NCI-H1417 (cell line): ENCODE measurements at places on chromosomes 1 and 21.
A peak's percentile ranks its signal among the peaks of the same experiment; 100 is the strongest.

- DNase-seq: no peak
Measured at GRCh38 chr1:237309595-237310118, 267.7 kb downstream of the RYR2 start.

- DNase-seq: peak; percentile 47
Measured at GRCh38 chr1:248622570-248623001, 12.3 kb downstream of the OR2T11 start.

GRCh38 chr1:17802164-17802563 is 47.0 kb downstream of the ACTL8 start:
- DNase-seq: no peak

GRCh38 chr1:41582851-41583657 is 98.6 kb upstream of the EDN2 start:
- no peak for DNase-seq

DNA sequence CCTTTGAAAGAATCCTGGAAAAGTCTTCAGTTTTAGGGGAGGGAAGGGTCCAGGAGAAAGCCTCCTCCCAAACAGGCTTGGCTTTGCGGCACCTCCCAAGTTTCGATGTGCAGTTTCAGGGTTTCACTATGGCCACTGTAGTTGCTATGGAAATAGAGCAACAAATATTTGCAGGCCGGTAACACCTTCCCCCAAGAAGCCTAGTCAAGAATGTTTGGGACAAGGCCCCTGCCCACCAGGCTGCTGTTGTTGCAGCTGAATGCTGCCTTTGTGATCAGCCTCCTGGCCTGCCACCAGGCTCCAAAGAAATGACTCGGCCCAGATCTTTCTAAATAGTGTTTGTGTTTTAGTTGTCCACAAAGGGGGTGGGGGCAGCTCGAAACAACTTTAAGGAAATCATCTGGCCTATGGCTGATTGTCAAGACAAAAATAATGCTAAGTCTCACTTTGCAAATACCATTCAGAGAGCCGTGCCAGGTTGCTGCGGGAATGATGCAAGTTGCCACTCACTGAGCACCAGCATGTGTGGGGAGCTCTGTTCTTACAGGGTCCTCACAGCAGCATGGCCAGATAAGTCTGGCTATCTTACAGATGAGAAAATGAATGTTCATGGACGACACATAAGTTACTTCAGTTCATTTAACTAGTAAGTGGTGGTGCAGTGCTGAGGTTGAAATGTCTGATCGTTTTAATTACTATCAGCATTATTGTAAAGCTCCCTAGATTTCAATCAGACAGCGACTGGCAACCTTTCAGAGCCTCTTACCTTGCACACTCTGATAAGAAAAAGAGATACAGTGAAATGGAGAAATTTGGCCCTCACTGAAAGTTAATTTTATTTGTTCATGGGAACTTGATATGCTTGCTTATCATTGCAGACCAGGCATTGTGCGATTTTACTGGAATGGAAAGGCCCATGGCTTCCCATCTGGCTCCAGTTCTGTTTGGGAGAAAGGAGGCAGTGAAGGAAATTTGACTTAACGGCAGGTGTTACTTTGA is 91.2 kb upstream of the JUN start:
- peak; percentile 40 for DNase-seq

- no peak for DNase-seq
Measured at GRCh38 chr1:145701306-145701862, 5.8 kb downstream of the PDZK1 start.

DNA sequence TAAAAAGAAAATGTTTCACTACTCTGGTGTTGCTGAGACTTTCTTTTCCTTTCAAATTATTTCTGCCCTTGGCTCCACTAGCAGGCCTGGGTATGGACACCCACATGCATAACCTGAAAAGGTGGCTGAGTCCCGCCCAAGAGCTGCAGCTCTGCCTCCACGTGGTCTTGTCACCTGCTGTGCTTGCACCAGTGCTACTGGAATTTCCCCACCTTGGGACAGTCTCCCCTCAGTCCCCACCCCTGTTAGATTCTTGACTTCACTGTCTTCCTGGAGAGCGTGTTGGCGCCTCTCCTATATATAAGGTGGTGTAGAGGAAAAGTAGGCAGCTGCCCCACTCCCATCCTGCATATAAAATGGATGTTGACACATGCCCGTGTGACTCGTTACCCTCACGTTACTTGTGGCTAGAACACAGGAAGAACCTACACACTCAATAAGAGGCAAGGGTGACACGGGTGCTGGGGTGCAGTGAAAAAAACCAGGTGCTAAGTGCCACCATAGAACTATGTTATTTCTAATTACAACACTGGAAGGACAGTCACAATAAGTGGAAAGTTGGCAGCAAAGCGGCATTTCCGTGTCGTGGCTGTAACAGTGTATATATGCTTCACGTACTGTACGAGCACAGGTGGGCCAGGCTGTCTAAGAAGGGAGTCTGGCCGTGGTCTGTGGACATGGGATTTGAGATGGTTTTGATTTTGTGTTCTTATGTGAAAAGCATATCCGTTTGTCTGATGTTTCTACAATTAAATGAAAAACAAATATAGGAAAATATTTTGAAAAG is 61.0 kb downstream of the POFUT2 start:
- peak; percentile 9 for DNase-seq

GRCh38 chr1:171794085-171794484 is 12.6 kb downstream of the METTL13 start:
- DNase-seq: no peak

DNA sequence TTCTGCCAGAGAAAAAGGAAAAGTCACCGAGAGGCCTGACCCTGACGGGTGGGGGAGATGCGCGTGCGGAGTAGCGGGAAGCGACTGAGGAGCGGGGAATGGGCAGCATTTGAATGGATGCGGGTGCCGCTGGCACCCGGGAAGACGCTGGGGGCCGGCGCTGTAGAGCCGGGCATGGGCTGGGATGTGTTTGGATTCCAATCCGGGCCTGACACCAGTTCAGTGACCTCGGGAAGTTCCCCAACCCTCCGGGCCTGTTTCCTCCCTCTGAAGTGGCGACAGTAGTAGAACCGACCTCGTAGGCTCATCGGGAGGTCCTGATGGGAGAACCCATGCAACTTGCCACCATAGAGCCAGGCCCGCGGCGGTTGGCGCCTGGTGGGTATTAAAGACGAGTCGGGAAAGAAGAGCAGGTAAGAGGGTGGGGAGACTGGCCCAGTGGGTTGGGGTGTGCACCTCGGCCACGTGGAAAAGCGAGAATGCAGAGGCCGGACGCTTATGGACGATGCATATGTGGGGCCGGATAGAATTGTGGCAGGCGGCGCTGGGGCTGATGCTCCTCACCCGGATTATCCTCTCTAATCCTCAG is 642 bp upstream of the SLC16A1 start:
- no peak for DNase-seq

DNA sequence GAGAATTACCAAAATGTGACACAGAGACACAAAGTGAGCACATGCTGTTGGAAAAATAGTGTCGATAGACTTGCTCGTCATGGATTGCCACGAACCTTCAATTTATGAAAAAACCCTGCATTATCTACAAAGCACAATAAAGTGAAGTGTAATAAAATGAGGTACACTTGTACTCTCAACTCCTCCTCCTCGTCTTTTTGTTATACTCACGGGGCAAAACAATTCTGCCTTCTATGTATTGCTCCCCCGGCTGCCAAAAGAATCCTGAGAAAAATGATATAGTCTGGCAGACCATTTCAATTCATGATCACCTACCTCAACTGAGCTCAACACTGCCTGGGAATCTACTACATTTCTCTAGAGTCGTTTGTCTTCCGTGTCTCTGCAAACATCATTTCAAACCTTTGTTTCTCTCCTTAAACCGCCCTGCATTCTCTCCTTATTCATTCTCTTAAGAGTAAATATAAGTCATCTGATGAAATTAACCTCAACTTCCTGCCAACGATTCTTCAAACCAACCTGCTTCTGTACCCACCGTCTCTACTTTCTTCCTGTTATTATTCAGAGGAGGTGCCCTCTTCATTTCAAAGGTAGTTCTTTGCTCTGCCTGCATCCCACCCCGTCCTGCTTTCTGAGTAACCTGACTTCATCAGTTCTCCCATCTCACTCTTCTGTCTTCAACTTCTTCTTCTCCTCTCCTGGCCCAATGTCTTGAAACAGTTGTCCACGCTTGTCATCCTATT is 12.9 kb upstream of the IL19 start:
- no peak for DNase-seq

- DNase-seq: no peak
Measured at GRCh38 chr1:175364424-175365076, 172.0 kb upstream of the KIAA0040 start.

GRCh38 chr1:4970532-4970931 is 316.1 kb downstream of the AJAP1 start:
- DNase-seq: no peak

DNA sequence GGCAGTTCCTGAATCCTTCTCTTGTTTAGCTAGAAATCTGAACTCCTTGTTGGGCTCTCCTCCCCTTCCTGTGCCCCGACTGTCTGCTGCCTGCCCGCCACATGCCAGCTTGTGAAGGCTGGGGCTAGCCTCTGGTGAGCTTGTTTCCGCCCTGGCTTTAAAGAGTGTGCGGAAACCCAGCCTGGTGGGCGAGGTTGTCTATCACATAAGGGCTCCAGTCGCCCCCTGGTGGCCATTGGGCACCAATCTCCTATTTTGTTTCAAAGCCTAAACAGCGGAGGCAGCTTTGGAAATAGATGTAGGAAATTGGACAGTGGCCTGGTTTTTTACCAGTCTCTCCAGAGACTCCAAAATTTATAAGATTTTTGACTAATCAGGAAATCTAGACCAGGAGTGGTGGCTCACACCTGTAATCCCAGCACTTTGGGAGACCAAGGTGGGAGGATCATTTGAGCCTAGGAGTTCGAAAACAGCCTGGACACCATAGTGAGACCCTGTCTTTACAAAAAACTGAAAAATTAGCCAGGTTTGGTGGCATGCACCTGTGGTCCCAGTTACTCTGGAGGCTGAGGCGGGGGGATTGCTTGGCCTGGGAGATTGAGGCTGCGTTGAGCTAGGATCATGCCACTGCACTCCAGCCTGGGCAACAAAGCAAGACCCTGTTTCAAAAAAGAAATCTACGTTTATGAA is 9.8 kb downstream of the ATP8B2 start:
- DNase-seq: peak; percentile 52

DNA sequence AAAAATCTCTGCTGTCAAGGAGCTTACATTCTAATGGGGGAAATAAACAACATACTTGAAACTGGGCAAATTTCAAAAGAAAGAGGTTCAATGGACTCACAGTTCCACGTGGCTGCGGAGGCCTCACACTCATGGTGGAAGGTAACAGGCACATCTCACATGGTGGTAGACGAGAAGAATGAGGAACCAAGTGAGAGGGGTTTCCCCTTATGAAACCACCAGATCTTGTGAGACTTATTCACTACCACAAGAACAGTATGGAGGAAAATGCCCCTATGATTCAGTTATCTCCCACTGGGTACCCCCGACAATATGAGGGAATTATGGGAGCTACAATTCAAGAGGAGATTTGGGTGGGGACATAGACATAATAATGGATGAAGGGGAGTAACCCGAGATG is 226.4 kb downstream of the ZP4 start:
- DNase-seq: no peak

DNA sequence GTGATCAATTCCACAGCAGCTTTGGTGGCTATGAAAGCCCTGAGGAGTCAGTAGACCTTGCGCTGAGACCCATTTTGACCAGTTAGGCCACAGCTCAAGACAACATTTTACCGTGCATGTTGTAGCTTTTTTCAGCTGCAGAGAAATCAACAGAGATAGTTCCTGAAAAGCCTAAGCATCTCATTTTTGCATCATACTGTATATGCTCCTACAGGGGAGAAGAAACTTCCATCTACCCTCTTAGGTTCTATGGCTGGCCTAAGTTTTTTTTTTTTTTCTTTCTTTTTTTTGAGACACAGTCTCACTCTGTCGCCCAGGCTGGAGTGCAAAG is 24.8 kb upstream of the EYA3 start:
- no peak for DNase-seq

- DNase-seq: peak; percentile 13
Measured at GRCh38 chr1:208141610-208142192, 102.5 kb downstream of the PLXNA2 start.

DNA sequence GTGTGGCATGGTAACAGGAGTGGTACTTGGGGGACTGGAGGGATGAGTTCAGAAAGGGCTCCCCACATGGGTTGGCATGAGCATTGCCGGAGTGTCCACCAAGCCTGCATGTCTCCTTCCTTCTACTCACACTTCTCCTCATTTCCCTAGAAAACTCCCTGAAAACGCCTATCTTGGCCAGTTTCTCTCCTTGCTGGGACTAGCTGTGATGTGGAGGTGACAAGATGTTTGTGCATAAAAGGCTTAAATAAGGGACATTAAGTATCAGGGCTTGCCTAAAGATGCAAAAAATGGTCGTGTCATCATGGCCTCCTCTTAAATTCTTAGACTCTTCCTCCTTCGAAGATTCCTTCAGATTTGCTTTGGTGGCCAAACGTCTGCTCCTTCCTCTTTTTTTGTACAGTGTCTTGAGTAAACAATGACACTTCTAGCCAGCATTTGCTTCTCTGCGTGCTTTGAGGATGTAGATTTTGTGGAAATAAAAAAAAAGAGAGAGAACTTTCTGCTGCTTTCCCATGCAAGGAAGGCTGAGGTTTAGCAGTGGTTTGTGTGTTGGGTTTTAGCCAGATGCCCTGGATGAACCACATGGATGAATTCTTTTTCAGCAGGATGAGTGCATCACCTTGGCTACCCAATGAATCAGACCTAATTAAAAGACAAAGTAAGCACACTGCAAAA is 239.1 kb upstream of the IRF2BP2 start:
- no peak for DNase-seq

GRCh38 chr1:34885405-34886247 is 26.1 kb upstream of the SMIM12 start:
- no peak for DNase-seq

DNA sequence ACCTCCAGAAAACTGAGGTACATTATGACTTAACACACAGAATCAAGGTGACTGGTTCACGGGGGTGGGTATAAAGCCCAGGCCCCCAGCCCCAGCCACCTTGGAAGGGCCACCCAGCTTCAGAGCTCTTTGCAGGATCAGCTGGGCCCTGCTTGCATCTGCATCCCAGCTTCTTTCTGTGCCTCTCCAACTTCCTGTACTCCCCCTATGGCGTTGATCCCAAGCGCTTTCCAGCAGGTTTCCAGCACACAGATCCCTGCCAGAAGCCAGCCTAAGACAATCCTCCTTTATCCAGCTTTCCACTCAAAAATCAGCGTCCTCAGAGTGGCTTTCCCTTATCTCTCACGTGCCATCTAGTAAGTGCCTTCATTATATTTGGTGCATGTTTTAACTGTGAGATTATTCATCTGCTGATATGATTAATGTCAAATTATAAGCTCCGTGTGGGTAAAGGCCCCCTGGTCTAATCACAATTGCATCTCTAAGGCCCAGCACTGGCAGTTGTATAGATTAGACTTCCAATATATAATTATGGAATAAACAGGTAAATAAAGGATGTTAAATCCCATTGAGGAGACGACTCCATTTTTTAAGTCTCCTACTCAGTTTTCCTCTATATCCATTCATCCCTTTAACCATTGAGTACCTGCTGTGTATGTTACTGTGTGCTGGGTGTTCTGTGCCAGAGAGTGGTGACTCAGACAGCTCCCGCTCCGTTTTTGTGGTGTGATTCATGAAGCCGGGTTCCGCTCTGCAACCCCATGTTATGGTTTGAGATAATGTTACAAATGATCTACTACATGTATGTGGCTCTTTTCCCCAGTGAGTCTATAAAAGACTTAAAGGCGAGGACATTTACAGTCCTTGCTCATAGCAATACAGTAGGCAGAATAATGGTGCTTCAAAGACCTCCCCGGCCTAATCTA is 387.6 kb downstream of the PCP4 start:
- no peak for DNase-seq

GRCh38 chr1:41345434-41346075 is 15.7 kb upstream of the FOXO6 start:
- DNase-seq: no peak

GRCh38 chr21:36171336-36171735 is 14.7 kb downstream of the DOP1B start:
- DNase-seq: no peak

GRCh38 chr1:197339106-197340060 is 71.3 kb downstream of the CRB1 start:
- DNase-seq: no peak
